ENCODE measurements at places on chromosomes 1 and 21. TPM values are rescaled to one million over a fixed set of nuclear protein-coding genes. Genes with fewer than 3 reads are reported as not detected.

DNA sequence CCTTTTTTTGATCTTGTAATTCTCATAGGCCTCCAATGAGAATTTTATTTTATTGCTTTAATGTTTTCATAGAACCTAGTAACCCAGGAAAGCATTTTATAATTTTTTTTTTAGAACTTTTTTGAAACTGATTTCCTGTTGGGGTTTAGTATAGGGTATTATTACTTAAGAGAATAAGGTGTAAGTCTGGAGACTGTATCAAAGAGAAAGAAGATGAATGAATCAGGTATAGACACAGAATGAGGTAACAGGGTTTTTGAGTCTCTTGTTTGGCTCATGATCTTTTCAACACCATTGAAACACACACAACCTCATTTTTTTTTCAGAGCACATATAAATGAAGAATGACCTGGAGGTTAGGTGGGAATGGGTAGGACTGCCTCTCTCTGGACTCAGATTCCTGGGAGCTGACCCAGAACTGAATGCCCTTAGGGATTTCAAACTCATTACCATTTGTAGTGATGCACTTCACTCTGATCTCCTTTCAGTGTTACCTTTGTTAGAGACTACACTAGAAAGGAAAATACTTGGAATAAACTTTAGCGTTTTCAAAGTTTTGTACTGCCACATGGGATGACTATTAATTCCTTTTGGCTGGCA, 51.0 kb downstream of the EPB41 start:
- H3K27ac ChIP-seq = no peak overlapping the region
- H3K36me3 ChIP-seq = no peaks in the 10 kb centered on the region
- peaks cover 5% of the 10 kb centered on the region for H3K4me1 ChIP-seq
- DNase-seq = no peak

GRCh38 chr1:184222652-184223052, 164.2 kb upstream of the C1orf21 start:
- H3K36me3 ChIP-seq = no peaks in the 10 kb centered on the region
- H3K4me3 ChIP-seq = no peak overlapping the region
- H3K27ac ChIP-seq = no peak overlapping the region
- H3K27me3 ChIP-seq = no peaks in the 10 kb centered on the region
- H3K4me1 ChIP-seq = no peaks in the 10 kb centered on the region

DNA sequence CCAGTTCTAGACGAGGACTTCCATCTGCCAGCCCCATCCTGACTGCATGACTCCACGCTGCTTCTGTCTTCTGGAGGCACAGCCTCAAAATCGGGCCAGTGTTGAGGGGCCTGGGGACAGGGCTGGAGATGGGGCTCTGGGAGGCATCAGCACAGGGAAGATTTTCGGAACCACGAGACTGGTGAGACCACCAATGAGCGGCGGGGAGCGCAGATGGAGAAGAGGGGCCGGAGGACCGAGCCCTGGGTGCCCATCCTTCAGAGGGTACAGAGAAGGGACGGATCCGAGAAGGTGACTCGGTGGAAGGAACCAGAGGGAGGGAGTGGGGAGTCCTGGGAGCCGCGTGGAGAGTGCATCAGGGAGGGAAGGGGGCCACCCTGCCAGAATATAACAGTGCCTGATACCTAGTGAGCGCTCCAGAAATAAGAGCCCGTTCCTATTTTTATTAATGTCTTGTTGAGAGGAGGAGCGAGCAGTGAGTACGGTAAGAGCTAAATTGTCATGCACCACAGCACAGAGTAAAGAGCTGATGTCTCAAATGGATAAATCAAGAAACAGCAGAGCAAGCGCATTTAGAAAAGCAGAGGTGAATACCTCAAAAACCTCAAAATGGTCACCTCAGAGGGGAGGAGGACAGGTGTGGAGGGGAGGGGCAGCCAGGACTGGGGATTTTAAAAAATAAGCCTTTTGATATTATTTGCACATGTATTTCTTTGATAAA, 26.2 kb upstream of the KIF26B start:
- no peaks in the 10 kb centered on the region for H3K4me1 ChIP-seq
- no peak overlapping the region for H3K27ac ChIP-seq
- H3K36me3 ChIP-seq = no peaks in the 10 kb centered on the region
- DNase-seq = no peak

The RIIAD1 gene
- total RNA-seq = 0.88 TPM

The TCHHL1 gene
- total RNA-seq = not detected

The MXRA8 gene
- total RNA-seq = 4.9 TPM

All from Caco-2 (cell line).